ENCODE measurements at places on chromosomes 12 and 14.

GRCh38 chr14:92353447-92353846 lies 30.5 kb downstream of the SLC24A4 start:
- no peak for DNase-seq

- DNase-seq: no peak
Observed at GRCh38 chr14:92259613-92260357, 63.2 kb upstream of the SLC24A4 start.

GRCh38 chr12:116404913-116405611 lies 127.6 kb upstream of the MED13L start:
- DNase-seq: no peak

GRCh38 chr12:5637698-5638097 lies 205.8 kb downstream of the NTF3 start:
- no peak for DNase-seq

GRCh38 chr14:37171678-37172023 lies 755 bp downstream of the SLC25A21 start:
- no peak for DNase-seq

- no peak for DNase-seq
Observed at GRCh38 chr14:49114161-49114893, 471.9 kb downstream of the RPS29 start.

Data from stimulated activated CD8-positive, alpha-beta memory T cell treated with anti-CD3 and anti-CD28 coated beads, Interleukin-7, amount 100 ng/mL, for 1 hour (primary cell).